ENCODE measurements at places on chromosomes 16 and 17.

DNA sequence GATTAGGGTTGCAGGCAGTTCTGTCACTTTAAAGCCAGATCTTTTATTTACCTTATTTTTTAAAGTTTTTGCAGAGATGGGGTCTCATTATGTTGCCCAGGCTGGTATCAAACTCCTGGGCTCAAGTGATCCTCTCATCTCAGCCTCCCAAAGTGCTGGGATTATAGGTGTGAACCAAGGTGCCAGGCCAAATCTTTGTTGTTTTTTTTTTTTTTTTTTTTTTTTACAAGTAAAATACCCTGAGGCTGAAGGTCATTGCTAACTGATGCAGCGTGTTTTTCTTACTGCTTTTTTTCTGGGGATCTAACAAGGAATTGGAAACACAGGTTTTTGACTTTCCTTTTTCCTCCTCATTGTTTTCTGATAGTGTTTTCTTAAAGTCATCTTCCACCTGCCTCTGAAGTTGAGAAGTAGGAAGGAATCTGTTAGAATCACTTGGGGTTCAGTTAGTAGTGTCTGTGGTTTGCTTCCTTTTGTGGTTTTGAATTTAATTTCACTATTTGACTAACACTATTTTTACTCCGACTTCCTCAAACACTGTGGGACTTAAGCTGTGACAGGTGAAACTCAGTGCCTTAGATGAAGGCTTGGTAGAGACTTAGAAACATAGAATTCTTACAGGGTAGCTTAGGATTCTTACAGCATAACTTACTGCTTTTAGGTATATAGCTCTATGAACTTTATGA lies 22.2 kb downstream of the CLTC start:
- no peaks in the 10 kb centered on the region for H3K27me3 ChIP-seq
- H3K4me3 ChIP-seq: no peak overlapping the region
- no peak overlapping the region for H3K27ac ChIP-seq
- H3K36me3 ChIP-seq: no peaks in the 10 kb centered on the region
- H3K4me1 ChIP-seq: peaks cover 55% of the 10 kb centered on the region

GRCh38 chr17:39688945-39689344 lies 1.1 kb upstream of the PGAP3 start:
- no peak overlapping the region for H3K27ac ChIP-seq
- peaks cover 14% of the 10 kb centered on the region for H3K4me1 ChIP-seq
- H3K4me3 ChIP-seq: peak overlapping the region; percentile 53
- no peak for DNase-seq

GRCh38 chr16:73214825-73215677 lies 167.1 kb upstream of the ZFHX3 start:
- H3K36me3 ChIP-seq: no peaks in the 10 kb centered on the region
- no peak overlapping the region for H3K4me3 ChIP-seq
- H3K27ac ChIP-seq: peak overlapping the region; percentile 46
- no peak for DNase-seq
- H3K27me3 ChIP-seq: no peaks in the 10 kb centered on the region
- H3K4me1 ChIP-seq: peaks cover 17% of the 10 kb centered on the region

GRCh38 chr16:85689285-85689949 lies 663 bp upstream of the GINS2 start:
- H3K36me3 ChIP-seq: no peaks in the 10 kb centered on the region
- no peak overlapping the region for H3K27ac ChIP-seq
- H3K4me3 ChIP-seq: peak overlapping the region; percentile 62
- H3K4me1 ChIP-seq: peaks cover 16% of the 10 kb centered on the region
- no peak for DNase-seq

DNA sequence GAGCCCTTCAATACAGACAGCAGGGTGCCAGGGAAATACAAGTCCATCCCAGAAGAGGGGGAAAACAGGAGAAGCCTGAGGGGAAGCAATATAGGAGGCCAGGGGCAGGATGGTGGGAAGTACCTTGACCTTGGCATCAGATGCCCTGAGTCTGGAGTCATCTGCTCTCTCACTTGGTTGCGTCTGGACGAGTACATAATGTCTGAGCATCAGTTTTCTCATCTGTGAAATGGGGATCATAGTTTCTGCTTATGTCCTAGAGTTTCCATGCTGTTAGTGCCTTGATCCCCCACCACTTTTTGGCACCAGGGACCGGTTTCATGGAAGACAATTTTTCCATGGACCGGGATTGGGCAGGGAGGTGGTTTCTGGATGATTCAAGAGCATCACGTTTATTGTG lies 2.3 kb downstream of the STAT5A start:
- H3K4me1 ChIP-seq: peaks cover 42% of the 10 kb centered on the region
- H3K27me3 ChIP-seq: no peaks in the 10 kb centered on the region
- no peak for DNase-seq
- no peak overlapping the region for H3K27ac ChIP-seq
- H3K36me3 ChIP-seq: no peaks in the 10 kb centered on the region
- no peak overlapping the region for H3K4me3 ChIP-seq

DNA sequence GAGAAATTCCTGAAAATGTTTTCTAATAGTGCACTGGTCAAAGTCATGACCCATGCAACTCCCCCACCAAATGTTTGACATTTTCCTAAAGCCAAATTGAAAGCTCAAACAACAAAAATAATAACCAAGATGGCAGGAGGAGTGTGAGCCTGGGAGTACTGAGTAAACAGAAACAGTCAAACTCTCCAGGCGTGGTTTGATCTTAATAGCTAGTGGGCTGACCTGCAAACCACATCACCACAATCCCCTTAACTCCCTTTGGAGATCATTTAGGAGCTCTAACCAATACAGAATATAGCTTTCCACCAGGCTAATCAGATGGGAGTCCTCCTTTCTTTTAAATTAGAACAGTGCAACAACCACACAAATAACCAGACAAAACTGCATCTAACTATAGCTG lies 19.2 kb upstream of the MEIOC start:
- H3K36me3 ChIP-seq: no peaks in the 10 kb centered on the region
- H3K27ac ChIP-seq: no peak overlapping the region
- no peak overlapping the region for H3K4me3 ChIP-seq
- no peaks in the 10 kb centered on the region for H3K4me1 ChIP-seq
- DNase-seq: no peak
- no peaks in the 10 kb centered on the region for H3K27me3 ChIP-seq

DNA sequence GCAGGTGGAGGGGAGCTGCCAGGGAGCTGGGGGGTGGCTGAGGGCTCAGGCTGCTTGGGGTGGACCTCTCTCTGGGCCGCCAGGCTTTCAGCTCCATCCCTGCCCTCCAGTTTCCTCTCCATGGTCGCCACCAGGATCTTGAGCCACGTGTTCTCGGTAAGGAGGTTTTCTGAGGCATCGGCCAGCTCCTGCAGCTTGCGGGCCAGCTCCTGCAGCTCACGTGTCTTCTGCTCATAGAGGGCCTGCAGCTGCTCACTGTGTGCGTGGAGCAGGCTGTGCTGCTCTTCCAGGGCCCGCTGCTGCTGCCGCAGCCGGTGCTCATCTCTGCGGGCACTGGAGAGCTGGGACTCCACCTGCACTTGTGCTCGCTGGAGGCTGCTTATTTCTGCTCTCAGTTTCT lies 11.0 kb downstream of the SNN start:
- peaks cover 58% of the 10 kb centered on the region for H3K36me3 ChIP-seq
- no peaks in the 10 kb centered on the region for H3K27me3 ChIP-seq
- peaks cover 60% of the 10 kb centered on the region for H3K4me1 ChIP-seq
- H3K4me3 ChIP-seq: no peak overlapping the region
- no peak for DNase-seq
- H3K27ac ChIP-seq: peak overlapping the region; percentile 58

DNA sequence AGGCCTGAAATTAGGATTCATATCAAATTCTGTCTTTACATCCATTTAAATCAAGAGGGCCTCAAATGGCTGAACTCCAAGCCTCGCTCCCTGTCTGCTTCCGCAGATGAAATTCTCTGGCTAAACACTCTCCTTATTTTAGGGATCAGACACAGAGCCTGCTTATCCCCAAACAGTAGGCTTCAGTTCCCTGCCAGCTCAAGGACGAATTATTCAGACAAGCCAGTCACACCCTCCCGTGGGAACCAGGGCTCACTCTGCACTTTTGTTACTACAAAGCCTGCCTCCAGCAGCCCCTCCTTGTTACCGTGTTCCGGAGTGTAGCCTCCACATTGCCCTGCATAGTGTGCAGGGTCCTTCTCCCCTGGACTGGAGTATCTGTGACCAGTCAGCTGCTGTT lies 46.6 kb upstream of the LCMT1 start:
- H3K4me1 ChIP-seq: peaks cover 16% of the 10 kb centered on the region
- H3K4me3 ChIP-seq: no peak overlapping the region
- DNase-seq: no peak

DNA sequence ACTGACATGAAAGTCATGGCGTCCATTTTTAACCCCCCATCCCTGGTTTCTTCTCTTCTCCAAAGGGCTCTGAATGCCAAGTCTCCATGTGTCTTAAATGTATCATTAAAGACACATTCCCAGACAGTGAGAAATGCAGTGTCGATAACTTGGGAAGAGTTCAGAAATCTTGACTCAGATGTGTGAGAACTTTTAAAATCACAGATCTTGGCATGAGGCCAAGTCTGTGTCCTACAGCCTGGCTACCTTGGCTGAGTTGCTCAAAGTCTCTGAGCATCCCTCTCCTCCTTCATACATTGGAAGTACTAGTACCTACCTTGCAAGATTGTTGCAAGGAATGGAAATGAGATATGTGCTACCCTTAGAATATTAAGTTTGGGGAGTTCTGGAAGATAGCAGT lies 1046.5 kb upstream of the RBFOX1 start:
- H3K27ac ChIP-seq: no peak overlapping the region
- H3K4me1 ChIP-seq: no peaks in the 10 kb centered on the region
- no peak overlapping the region for H3K4me3 ChIP-seq
- H3K27me3 ChIP-seq: no peaks in the 10 kb centered on the region
- no peak for DNase-seq

- no peaks in the 10 kb centered on the region for H3K4me1 ChIP-seq
- no peak overlapping the region for H3K27ac ChIP-seq
- no peak for DNase-seq
- no peaks in the 10 kb centered on the region for H3K36me3 ChIP-seq
- H3K27me3 ChIP-seq: no peaks in the 10 kb centered on the region
Measured at GRCh38 chr16:27080895-27081294, 14.2 kb downstream of the C16orf82 start.

- H3K27ac ChIP-seq: no peak overlapping the region
- no peak overlapping the region for H3K4me3 ChIP-seq
Measured at GRCh38 chr16:48435906-48436305, 50.7 kb upstream of the SIAH1 start.

DNA sequence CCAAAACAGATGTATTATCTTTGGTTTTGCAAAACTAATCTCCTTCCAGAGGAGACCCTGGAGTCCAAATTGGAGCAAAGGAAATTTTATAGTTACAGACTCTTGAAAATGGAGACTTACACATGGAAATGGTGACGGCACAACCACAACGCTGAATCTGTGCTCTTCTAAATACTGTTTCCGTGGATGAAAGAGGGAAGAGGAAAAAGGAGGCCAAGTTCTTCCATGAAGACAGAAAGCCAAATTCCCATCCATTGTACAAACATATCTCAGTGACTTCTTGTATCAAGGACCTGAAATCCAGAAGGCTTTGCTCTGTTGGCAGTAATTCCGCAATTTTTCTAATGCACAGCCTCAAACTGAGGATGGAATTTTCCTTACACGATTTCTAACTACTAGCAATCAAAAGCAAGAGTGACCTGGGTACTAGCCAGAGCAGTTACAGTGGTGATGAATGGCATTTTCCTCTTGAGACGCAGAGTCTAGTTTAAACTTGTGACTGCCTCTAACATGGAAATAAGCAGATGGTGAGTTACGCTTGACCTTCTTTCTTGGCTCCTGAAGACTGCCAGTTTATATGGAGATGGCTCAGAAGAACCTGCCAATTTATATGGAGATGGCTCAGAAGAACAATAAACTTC lies 38.5 kb downstream of the VPS53 start:
- H3K36me3 ChIP-seq: no peaks in the 10 kb centered on the region
- peak overlapping the region; percentile 42 for H3K27ac ChIP-seq
- H3K4me1 ChIP-seq: no peaks in the 10 kb centered on the region
- DNase-seq: no peak
- H3K4me3 ChIP-seq: no peak overlapping the region

DNA sequence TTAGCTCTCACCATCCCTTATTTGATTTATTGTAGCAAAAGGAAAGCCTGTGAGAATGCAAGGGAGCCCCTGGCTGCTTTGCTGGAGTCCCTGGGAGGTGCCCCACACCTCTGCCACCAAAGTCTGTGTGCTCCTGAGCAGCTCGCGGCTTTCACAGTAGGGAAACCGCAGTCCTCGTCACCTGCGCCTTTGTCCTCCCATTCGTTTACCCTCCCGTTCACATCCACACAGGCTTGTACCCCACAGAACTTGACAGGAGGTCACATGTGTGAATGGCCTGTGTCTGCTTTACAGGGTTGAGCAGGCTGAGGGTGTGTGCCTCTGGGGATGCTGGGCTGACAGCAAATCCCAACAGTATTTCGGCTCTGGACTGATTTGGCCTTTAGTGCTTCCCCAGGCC lies 152.5 kb downstream of the LGALS9B start:
- H3K27me3 ChIP-seq: no peaks in the 10 kb centered on the region
- no peak overlapping the region for H3K27ac ChIP-seq
- no peak for DNase-seq
- no peaks in the 10 kb centered on the region for H3K4me1 ChIP-seq
- H3K4me3 ChIP-seq: no peak overlapping the region

- H3K4me1 ChIP-seq: peaks cover 28% of the 10 kb centered on the region
- no peak overlapping the region for H3K4me3 ChIP-seq
- H3K27ac ChIP-seq: no peak overlapping the region
- H3K36me3 ChIP-seq: no peaks in the 10 kb centered on the region
- DNase-seq: no peak
Measured at GRCh38 chr17:43587647-43588046, 41.5 kb upstream of the ETV4 start.

DNA sequence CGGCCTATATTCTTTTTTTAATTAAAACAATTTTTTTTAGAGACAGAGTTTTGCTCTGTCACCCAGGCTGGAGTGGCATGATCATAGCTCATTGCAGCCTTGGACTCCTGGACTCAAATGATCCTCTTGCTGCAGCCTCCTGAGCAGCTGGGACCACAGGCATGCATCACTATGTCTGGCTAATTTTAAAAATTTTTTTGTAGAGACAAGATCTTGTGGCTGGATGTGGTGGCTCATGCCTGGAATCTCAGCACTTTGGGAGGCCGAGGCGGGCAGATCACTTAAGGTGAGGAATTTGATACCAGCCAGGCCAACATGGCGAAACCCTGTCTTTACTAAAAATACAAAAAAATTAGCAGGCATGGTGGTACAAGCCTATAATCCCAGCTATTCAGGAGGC lies 54.8 kb upstream of the MSI2 start:
- H3K27ac ChIP-seq: no peak overlapping the region
- no peak overlapping the region for H3K4me3 ChIP-seq
- H3K36me3 ChIP-seq: no peaks in the 10 kb centered on the region
- no peaks in the 10 kb centered on the region for H3K4me1 ChIP-seq
- DNase-seq: no peak

- no peaks in the 10 kb centered on the region for H3K27me3 ChIP-seq
- H3K27ac ChIP-seq: no peak overlapping the region
- peaks cover 5% of the 10 kb centered on the region for H3K4me1 ChIP-seq
- no peaks in the 10 kb centered on the region for H3K36me3 ChIP-seq
Measured at GRCh38 chr17:44990994-44991393, 22.9 kb upstream of the C1QL1 start.

- no peak overlapping the region for H3K4me3 ChIP-seq
- DNase-seq: no peak
- H3K27me3 ChIP-seq: no peaks in the 10 kb centered on the region
- no peaks in the 10 kb centered on the region for H3K36me3 ChIP-seq
Measured at GRCh38 chr16:79422064-79422463, 178.5 kb downstream of the MAF start.

- no peaks in the 10 kb centered on the region for H3K36me3 ChIP-seq
- peak overlapping the region; percentile 97 for H3K27ac ChIP-seq
- no peaks in the 10 kb centered on the region for H3K27me3 ChIP-seq
- H3K4me3 ChIP-seq: peak overlapping the region; percentile 80
- H3K4me1 ChIP-seq: peaks cover 82% of the 10 kb centered on the region
Measured at GRCh38 chr17:17835415-17836249, 1.2 kb downstream of the SREBF1 start.
